ENCODE measurements at places on chromosomes 7 and 10.

GRCh38 chr10:67790534-67791408 is 47.2 kb downstream of the DNAJC12 start:
- no peak for DNase-seq

DNA sequence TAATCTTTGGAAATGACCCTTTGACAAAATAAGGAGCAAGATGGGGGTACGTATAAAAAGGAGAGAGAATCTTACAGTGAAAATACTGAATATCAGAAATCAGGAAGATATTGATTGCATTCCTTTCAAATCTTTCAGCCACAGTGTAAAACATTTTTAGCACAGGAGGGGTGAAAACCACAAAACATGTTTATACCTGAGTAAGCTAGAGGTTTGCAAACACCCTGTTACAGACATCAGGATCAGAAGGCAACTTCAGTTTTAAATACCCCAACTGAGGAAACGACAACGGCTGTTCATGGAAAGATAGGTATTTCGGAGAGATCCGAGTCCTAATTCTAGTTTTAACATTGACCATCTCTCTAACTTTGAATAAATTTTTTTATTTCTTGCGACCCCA is 69.1 kb upstream of the ITGB1 start:
- DNase-seq = no peak

GRCh38 chr10:131620904-131621303 is 279.9 kb upstream of the PPP2R2D start:
- DNase-seq = no peak

- no peak for DNase-seq
Observed at GRCh38 chr10:122089311-122090017, 100.5 kb downstream of the TACC2 start.

DNA sequence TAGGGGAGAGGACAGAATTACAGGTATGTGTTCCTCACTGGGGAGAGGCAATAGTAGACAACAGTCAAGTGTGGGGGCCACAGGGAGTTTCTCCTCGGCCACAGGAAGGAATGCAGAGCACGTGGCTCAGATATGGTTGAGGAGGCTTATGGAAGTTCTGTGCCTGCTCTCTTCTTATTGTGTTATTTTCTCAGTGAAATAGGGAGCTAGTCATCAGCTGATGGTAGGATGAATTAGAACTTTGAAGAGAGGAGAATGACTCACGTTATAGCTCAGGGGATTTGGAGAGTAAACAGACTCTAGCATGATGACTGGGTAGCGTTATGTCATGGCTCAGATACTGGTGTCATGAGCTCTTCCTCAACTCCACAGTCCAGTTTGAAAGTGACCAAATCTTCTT is 308.3 kb upstream of the IGFBP3 start:
- DNase-seq = no peak

DNA sequence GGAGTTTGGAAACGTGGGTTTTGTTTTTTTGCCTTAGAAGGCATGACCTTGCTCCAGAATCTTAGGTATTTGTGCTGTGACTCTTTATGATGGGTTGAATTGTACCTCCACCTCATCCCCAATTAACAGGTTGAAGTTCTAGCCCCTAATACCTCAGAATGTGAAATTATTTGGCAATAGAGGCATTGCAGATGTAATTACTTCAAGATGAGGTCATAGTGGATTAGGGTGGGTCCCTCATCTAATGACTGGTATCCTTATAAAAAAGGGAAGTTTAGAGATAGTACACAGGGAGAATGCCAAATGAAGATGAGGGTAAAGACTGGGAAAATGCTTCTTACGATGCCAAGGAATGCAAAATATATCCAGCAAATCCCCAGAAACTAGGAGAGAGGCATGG is 3.0 kb upstream of the FAM200A start:
- DNase-seq = no peak

DNA sequence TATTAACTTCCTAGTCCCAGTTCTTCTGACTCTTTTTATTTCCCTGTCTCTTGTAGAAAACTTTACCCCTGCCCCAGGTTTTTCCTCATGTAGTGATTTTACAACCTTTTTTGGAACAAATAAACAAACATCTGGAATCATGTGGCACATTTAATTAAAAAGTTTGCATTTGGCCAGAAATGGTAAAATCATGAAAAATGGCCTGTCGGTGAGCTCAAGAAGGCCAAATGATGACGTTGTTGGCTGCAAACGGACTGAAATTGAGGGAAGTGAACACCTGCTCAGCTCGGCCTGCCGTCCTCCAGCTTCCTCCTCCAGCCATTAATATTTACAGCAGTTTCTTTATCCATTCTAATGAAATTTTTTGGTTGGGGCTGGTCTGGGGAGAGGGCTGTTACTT is 902.8 kb downstream of the LRMDA start:
- no peak for DNase-seq

GRCh38 chr7:141312828-141313521 is 238.2 kb upstream of the AGK start:
- no peak for DNase-seq
